ENCODE measurements at places on chromosomes 13 and 19.

GRCh38 chr13:71577127-71577526 lies 289.9 kb downstream of the DACH1 start:
- no peak for DNase-seq

GRCh38 chr13:74465271-74465670 lies 331.1 kb upstream of the KLF12 start:
- DNase-seq: no peak

GRCh38 chr19:39430675-39431593 lies 4.8 kb downstream of the RPS16 start:
- DNase-seq: no peak

- no peak for DNase-seq
Observed at GRCh38 chr13:24351423-24351822, 42.0 kb downstream of the C1QTNF9 start.

DNA sequence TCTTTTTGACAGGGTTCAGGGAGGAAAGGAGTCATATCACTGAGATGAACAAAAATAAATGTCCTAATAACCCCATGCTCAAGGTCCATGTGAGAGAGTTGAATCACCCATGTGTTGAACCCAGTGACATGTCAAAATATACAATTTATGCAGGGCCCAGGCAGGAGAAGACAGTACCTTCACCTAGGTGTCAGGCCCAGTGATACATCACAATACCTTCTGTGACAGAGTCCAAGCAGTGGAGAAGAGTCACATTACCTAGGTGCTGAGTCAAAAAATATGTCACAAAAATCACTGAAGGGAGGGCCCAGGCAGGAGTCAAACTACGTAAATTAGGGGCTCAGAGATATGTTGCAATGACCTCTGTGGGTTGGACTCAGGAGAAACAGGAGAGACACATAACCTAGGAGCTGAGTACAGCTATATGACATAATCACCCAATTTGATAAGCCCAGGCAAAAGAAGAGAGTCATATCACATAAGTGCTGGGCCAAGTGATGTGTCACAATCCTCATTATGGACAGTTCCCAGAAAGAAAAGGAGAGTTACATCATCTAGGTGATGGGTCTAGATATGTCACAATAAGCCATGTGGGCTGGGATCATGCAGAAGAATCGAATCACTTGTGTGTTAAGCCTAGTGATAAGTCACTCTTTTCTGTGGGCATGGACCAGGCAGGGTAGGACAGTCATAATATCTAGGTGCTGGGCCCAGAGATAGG lies 13.8 kb upstream of the ZNF724 start:
- DNase-seq: no peak

Data from ecto neural progenitor cell (in vitro differentiated cells).